ENCODE measurements at places on chromosomes 3 and 15.

DNA sequence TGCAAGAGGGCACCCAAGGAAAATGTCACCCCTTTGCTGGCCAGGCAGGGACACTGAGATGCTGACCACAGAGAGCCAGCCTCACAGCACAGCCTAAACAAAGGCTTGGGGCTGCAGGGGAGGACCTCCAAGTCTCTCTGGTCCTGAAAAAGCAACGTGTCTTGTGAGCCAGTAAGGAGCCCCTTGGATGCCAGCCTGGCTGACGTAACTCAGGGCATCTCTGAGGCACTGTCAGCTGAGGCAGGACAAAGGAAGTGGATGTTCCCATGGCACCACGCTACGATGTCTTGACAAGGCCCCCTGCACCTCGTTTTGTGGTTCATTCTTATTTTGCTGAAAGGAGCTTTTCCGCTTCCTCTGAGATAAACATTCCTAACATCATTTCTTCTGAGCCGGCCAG lies 160.7 kb downstream of the OR4M2 start:
- DNase-seq: no peak

DNA sequence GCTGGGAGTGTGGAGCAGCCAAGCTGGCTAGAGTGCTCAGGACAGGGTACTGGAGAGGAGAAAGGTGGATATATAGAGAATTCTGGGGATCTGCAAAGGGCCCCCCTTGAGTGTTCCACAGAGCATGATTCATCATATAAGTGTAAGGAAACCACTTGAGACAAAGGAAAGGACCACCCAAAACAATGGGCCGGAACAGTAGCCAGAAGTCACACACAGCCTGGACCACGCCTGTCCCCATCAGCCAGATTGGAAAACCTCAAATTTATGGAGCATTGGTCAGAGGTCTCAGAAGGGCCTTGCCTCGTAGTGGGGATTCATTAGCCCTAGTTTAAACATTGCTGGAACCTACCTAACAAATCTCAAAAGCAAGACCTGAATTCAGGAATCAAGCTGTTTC lies 4.9 kb upstream of the KNSTRN start:
- DNase-seq: no peak

DNA sequence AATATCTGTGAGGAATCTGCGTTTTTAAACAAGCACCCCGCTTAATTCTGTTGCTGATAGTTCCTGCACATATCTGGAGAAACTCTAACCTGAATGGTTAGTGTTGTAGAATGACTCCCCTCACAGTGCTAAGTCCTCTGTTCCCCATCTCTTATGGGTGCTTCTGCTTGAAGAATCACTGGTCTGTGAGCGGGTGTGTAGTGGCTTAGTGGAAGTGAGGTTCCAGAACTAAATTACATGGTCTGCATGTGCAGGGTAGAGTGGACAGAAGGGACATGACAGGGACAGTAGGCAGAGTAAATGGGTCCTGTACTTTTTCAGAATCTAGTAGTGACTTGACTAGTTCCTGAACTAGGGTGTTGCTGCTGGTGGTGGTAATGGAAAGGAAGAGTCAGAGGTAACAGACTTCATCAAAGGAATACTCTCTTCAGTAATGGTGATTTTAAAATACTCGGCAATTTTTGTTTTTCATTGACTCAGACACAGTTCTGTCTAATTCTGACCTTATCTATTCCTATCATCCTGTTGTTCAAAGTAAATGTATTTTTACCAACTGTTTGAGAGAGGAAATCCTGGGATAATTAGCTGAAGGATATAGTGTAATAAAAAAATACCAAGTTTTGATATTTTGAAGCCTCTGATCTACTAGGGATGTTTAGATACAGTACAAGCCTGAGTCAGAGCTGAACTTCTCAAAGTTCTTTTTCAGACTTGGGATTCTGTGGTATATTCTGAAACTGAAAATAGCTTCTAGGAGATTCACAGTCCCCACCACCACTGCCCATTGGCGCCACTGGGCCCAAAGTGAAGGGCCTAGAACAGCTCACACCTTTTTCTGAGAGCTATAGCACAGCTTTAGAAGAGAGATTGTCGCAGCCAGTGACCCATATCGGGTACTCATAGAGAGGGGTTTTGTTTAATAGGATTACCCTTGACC lies 55.5 kb downstream of the FNDC3B start:
- DNase-seq: no peak

- no peak for DNase-seq
These were observed 284.5 kb downstream of the ADAMTS17 start for GRCh38 chr15:100057281-100057680.

DNA sequence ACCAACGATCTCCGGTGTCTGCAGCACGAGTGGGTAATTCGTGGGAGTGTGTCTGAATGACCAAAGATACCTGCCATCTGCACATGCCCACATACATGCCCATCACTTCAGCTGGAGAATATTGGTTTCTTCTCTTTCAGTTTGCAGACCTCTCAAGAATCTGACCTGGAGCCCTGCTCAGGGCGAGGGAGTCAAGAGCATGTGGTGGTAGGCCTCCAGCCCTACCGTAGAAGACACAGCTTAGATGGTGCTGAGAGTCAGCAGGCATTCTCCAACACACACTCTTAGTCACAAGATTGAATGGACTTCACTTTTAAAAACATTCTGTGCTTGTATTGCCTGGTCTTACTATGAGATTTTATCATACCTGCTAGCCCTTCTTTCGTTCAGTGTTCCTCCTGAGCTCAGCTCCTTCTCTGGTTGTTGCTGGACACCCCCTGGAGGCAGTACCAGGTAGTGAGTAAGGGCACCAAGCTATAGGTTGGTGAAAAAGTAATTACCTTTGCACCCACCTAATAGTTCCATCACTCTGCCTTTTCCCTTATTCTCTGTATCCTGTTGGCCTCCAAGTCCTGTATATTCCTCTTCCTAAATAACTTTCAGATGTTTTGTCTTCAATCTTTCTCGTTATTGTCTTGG lies 252.0 kb downstream of the CACNA2D3 start:
- DNase-seq: no peak

DNA sequence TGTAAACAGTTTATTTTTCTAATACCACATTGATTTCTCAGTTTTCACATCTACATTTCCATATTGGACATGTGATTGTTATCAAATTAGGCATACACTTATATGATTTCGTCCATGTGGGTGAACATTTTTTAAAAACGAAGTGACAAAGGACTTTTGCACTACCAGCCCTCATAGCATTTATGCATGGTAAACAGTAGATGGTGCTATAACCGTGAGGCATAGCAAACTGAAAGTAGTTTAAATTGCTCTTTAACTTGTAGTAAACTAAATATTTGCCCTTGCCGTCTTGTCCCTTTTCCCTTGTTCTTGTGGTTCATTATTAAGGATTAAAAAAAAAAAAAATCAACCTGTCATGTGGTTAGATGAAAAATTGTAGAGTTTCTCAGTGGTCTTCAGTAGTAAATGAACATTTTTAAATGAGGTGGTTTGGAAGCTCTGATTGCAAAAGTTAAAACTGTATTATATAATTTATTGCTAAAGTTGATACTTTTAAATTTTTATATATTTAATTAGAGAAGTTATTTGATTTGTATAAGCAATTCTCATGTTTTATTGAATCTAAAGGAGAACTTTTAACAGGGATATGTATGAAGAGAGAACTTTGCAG lies 24.0 kb downstream of the STX19 start:
- no peak for DNase-seq

- no peak for DNase-seq
These were observed 185.6 kb downstream of the ADAMTS17 start for GRCh38 chr15:100156201-100156600.

DNA sequence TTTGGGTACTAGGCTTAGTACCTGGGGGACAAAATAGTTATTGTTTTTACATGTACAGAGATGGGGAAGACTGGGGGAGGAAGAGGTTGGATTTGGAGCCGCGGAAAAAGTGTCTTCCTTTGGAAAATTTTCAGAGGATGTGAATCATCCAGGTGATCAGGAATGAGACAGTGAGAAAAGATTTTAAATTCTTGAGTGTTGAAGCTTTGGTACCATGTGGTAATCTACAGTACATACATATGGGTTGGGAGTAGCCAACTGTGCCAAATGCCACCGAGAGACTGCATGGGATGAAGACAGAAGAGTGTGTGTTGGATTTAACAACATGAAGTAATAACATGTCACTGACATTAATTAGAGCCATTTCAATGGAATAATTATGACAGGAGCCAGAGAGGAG lies 1238.2 kb downstream of the ROBO1 start:
- no peak for DNase-seq

DNA sequence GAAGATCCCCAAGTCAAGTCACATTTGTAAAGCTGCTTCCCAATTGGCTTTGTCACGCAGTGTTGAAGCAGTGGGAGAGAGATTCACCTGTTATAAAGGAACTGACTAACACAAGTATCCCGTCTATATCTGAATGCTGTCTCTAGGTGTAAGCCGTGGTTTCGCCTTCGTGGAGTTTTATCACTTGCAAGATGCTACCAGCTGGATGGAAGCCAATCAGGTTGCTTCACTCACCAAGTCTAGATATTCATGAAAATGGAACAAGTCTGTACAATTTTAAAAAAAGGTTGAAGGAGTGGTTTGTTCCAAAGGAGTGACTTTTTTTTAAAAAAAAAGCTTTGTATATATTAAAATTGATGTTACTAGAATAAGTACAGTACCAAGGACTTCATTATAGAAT lies 11.7 kb downstream of the RBM5 start:
- DNase-seq: no peak

DNA sequence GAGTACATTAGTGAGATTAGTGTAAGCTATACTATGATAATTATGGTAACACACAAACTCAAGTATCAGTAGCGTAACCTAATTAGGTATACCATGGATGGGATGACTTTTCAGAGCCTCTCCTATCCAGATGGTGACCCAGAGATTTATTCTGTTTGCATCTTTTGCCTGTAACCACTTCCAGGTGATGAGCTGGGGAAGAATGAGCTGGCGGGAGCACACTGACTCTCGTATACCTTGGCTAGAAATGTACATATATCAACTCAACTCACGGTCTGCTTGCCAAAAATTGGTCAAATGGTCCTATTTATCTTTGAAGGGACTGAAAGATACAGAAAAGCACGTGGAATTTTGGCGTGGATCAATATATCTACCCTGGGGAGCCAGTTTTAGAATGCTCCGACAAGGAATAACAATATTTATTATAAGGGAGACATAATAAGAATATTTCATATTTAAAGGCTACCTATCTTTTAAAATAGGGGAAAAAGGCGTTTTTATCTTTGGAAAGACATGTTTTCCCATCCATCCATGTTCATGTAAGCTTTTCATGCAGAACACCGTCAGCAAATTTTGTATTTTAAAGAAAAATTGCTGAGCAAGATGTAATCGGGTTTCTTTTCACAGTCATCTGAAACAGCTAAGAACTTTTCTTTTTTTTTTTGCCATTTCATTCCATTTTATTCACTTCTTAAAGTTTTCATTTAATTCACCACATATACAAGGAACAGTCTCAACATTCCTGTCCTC lies 502.6 kb upstream of the CBLB start:
- no peak for DNase-seq

DNA sequence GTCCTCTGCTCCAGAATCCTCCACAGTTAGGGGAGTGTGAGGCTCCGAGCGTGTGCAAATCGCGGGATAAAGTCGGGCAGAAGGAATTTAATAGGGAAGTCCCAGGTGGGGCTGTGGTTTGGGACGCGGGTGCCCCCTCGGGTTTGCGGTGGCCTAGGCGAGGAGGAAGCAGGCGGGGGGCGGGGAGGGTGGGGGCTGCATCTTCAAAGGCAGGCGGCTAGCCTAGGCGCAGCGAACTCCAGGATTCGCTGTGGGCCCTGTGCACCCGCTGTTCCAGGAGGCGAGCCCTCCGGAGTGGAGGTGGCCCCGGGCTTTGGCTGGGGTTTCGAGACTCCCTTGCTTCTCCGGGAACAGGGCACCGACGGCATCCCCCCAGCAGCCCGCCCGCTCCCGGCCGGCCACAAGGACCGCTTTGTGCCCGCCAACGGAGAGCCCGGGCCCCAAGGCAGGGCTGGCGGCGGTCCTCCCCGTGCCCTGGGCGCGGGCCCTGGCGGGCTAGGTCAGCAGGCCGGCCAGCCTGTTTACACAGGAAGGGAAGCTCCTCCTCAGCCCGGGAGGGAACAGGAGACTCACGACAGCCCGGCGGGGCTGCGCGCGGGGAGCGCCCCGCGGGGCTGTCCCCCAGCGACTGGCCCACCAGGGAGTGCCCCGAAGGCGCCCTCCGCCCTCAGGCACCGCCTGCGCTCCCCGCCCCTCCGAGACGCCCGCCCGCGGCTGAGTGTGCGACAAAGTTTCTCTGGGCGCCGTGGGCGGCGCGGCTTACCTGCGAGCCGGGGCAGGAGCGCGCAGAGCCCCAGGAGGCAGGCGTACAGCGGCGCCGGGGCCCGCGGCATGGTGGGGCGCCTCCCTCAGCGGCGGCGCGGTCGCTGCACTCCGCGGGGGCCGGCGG lies 753 bp downstream of the ITGB5 start:
- DNase-seq: no peak

DNA sequence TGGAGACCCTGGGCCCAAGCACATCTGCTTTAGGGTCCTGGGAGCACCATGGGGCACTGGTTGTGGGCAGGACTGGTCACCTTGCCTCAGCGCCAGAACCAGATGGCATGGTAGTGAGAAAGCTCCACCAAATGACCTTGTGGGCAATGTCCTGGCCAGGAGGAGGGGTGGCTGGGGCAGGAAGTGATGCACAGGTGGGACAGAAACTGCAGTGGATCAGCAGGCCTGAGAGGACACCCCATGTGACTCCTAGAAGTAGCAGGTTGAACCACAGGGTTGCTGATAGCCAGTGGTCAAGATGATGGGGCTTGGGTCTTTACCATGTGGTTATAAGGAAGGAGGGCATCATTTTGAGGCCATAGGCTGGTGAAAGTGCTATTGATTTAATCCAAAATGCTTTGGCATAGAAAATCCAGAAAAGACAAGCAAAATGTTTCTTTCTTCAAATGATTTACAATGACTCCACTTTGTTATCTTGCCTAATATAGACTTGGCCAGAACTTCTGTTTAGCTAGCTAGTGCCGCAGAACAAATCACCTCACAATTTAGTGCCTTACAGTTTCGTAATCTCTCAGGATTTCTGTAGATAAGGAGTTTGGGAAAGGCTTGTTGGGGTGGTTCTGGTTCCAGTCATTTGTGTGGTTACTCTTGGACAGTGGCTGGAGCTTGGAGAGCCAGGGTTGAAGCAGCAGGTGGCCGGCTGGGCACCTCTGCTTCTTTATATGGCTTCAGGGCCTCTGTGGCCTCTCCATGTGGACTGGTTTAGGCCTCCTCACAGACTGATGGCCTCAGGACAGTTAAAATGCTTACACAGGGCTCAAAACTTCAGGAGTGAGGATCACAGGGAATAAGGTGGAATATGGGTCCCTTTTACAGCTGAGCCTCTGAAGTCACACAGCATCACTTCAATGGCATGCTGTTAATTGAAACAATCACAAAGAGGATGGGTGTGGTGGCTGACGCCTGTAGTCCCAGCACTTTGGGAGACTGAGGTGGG lies 27.5 kb downstream of the TMEM158 start:
- DNase-seq: no peak

- DNase-seq: no peak
These were observed 8.8 kb downstream of the NEK10 start for GRCh38 chr3:27360113-27361078.

Data from stimulated activated CD8-positive, alpha-beta memory T cell treated with anti-CD3 and anti-CD28 coated beads, Interleukin-4, amount 100 ng/mL, for 4 hours (primary cell).